ENCODE measurements at places on chromosomes 4 and X.

DNA sequence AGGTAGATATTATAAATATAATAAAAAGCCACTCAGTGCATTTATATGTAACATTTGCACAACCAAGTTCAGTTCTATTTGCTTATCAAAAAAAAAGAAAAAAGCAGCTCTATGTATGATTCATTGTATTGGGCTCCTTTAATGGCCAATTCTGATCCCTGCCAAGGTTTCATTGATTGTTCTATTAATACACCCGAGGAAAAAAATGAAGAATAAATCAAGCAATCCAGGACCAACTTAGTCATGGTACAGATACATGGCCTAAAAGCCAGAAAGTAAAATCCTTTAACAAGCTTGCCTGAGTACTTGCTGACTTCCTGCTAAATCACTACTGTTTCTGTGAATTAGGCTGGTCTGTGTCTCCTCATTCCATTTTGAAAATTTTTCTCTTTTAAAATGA, 77.6 kb upstream of the PCDH7 start:
- no peak for DNase-seq

- DNase-seq: no peak
These were observed 218.5 kb downstream of the APBB2 start for GRCh38 chr4:40995850-40996249.

- DNase-seq: no peak
These were observed 62.6 kb upstream of the TSPAN5 start for GRCh38 chr4:98720871-98721480.

DNA sequence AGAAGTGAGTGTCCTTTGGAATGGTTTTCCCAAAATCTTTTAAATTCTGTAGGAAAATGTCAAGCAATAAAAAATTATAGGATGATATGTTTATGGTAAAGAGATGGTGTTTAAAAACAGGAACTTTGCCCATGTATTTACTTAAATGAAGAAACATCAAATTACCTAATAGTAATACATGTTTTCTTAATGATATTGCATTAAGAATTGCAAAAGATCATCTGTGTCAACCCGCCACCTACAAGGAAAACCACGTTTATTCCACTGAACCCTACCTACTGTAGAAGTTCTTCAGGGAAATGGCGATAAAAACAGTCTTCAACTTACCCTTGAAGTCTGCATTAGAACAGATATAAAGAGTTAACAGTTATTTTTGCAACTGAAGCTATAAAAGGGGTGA, 67.2 kb upstream of the NDP start:
- DNase-seq: no peak

DNA sequence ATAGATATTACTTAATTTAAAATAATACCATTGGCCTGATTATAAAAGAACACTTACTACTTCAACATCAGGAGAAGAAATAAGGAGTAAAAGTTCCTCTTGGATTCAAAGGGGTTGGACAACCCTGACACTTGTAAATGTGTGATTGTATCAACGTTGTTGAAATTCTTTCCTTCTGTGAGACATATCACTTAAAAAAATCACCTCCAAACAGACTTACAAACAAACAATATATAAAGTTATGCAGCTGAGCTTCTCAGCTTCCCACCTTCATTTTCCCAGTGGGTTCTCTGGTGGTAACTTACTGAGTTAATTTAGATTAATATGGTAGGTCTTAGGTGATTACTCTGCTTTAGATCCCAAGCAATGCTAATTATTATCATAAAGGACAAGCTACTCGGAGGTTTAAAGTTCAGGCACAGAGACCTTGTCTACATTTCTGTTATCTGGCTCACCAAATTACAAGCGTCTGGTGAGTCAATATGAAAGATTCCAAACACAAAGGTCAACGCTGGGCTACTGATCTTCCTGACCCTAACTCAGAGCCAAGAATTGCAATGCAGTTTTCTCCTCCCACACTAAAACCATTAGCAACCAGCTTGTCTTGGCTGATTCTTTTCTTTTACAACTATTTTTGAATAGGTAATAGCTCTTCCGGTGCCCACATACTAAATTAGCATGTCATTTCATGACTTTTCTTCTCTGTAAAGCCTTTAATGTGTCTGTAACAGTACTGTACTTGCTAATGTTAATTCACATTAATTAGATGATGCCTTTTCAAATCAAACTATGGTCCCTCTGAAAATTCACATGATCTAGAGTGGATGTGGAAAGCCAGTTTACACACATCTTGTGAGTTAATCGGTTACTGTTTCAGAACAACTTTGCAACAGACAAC, 157.6 kb downstream of the RASL11B start:
- DNase-seq: no peak

- DNase-seq: no peak
These were observed 25.3 kb upstream of the NWD2 start for GRCh38 chr4:37219242-37219641.

DNA sequence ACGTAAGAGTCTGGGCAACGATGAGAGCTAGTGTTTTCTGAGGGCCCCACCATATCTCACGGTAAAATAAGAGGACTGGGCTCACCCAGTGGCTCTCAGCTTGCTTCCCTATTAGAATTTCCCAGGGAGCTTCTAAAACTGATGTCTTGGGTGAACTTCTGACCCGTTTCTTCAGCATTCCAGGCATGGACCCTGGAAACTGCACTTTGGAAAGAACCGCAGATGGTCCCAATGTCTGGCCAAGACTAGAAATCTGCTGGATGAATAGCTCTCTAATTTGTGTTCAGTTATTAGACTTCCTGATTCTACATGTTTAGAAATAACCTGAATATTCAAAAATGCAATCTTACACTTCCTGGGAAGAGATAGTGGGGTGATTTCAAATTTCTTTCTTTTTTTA, 127.8 kb downstream of the ANOS1 start:
- DNase-seq: no peak

DNA sequence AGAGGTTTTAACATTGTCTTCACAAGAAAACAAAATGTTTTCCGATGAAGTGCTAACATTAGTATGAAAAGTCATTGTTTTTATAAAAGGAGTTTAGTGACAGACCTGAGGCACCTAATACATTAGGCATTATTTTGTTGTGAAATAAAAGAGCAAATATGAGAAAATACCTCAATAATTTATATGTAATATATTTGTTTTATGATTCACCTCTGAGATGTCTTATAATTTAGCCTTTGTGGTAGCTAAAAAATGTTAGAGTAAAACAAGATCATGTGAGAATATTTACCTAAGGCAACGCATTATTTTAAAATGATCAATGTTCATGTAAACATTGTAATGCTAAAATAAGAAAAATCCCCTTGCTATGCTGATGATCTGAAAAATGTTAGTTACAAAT, 100.9 kb upstream of the WDFY3 start:
- no peak for DNase-seq

GRCh38 chr4:173051716-173052115, 116.9 kb upstream of the GALNT7 start:
- DNase-seq: no peak

DNA sequence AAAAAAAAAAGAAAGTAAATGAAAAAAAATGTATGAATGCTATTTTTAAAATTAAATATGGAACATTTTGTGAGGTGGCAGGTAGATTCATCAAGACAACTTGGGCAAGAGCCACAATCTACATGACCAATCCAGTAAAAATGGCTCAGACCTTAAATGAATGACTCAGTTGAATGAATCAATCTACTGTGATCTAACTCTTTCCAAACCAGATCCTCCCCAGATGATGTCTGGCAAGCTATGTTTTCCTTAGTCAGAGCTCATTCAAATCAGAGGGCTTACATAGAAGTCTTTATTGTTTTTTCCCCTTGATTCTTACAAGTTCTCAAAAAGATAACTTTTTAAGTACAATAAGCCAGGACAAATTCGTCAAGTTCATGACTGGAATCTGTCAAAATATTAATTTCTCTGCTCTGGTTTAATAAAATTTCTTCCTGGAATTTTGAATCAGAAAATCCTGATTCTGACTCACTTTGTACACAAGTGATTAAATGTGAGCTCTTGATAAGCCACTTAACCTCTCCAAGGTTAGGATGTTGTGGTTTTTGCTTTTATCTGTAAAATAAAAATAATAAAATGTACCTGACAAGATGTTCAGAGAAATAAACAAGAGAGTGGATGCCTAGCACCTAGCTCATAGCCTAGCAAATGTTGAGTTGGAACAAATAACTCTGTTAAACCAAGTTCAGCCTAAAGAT, 105.6 kb upstream of the SMIM31 start:
- DNase-seq: no peak

All from gastrocnemius medialis (tissue), 4 donors.